CD8-positive, alpha-beta memory T cell (primary cell): ENCODE measurements at places on chromosomes 16 and 17. TPM values are rescaled to one million over a fixed set of nuclear protein-coding genes. Genes with fewer than 3 reads are reported as not detected.
A peak's percentile ranks its signal among the peaks of the same experiment; 100 is the strongest.

KRTAP3-2 gene
- not detected for total RNA-seq

GRCh38 chr17:38967290-38967738 is at the start of gene FBXO47:
Gene FBXO47, minus strand, starts transcription at chr17:38967403. Its CDS starts 4,378 bp downstream, at chr17:38963025.
- no peak within 1 kb of the TSS for H3K4me3 ChIP-seq
- no peaks in the 10 kb centered on the region for H3K36me3 ChIP-seq
- no peak within 1 kb of the TSS for H3K27ac ChIP-seq
- no peaks in the 10 kb centered on the region for H3K27me3 ChIP-seq
- peak; percentile 69 for DNase-seq
- peaks cover 6% of the 10 kb centered on the region for H3K4me1 ChIP-seq

- H3K27me3 ChIP-seq = no peaks in the 10 kb centered on the region
- H3K27ac ChIP-seq = no peak overlapping the region
- no peaks in the 10 kb centered on the region for H3K4me1 ChIP-seq
- H3K4me3 ChIP-seq = no peak overlapping the region
- no peak for DNase-seq
Observed at GRCh38 chr17:63458478-63458877, 12.4 kb upstream of the CYB561 start.

DNA sequence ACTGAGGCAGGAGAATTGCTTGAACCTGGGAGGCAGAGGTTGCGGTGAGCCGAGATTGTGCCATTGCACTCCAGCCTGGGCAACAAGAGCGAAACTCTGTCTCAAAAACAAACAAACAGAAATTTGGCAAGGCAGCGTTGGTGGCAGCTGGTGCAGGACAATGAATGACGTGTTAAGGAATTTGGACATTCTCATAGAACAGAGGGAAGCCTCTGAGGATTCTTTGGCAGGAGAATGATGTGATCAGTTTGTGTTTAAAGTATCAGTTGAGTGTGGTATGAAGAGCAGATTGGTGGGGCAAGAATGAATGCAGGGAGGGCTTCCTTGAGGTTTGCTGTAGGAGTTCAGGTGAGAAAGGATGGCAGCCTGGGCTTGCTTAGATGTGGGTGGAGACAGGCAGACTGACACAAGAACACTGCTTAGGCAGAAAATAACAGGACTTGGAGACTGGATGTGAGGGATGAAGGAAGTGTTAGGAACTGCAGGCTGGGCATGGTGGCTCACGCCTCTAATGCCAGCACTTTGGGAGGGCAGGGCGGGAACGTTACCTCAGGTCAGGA is 4.8 kb downstream of the CYB5D2 start:
- no peak for DNase-seq
- H3K27ac ChIP-seq = no peak overlapping the region
- no peaks in the 10 kb centered on the region for H3K36me3 ChIP-seq
- H3K27me3 ChIP-seq = no peaks in the 10 kb centered on the region
- peaks cover 10% of the 10 kb centered on the region for H3K4me1 ChIP-seq
- no peak overlapping the region for H3K4me3 ChIP-seq

DNA sequence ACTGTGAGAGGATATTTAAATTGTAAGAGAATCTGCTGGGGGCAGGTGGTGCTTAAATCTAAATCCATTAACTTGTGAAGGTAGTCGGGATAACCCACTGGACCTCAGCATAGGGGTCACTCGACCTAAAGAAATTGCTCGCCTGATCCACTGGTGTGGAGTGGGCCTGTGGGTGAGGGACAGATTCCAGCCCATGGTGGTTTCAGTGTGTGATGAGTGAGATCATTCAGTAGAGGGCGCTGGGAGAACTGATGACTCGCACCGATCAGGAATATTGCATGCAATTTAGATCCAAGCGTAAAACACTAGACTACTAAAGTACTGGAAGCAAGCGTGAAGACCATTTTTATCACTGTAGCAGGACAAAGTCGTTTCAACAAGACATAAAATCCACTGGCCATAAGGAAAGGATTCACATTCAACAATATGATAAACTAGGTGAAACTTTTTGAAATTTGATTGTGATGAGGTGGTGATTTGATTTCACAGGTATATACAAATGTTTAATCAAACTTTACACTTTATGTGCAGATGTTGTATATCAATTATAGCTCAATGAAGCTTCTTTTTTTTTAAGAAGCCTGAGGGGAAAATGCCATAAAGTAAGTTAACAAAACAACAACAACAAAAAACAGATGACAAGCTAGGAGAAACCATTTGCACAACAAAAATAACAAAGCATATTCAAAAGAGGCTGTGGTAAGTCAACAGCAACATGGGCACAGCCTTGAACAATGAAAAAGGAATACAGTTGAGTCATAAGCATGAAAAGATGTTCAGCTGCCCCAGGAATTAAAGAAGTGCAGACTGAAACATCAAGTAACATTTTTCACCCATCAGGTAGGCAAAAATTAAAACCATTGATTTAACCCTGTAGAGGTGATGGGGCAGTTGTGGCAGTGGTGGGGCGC is 7.5 kb upstream of the TMEM170A start:
- no peaks in the 10 kb centered on the region for H3K36me3 ChIP-seq
- H3K4me3 ChIP-seq = no peak overlapping the region
- DNase-seq = peak; percentile 67
- H3K27me3 ChIP-seq = no peaks in the 10 kb centered on the region
- no peaks in the 10 kb centered on the region for H3K4me1 ChIP-seq

GRCh38 chr17:1894753-1895339 is 65.0 kb downstream of the RPA1 start:
- peaks cover 63% of the 10 kb centered on the region for H3K36me3 ChIP-seq
- no peak overlapping the region for H3K4me3 ChIP-seq
- DNase-seq = no peak

MEFV gene
- total RNA-seq = not detected

DNA sequence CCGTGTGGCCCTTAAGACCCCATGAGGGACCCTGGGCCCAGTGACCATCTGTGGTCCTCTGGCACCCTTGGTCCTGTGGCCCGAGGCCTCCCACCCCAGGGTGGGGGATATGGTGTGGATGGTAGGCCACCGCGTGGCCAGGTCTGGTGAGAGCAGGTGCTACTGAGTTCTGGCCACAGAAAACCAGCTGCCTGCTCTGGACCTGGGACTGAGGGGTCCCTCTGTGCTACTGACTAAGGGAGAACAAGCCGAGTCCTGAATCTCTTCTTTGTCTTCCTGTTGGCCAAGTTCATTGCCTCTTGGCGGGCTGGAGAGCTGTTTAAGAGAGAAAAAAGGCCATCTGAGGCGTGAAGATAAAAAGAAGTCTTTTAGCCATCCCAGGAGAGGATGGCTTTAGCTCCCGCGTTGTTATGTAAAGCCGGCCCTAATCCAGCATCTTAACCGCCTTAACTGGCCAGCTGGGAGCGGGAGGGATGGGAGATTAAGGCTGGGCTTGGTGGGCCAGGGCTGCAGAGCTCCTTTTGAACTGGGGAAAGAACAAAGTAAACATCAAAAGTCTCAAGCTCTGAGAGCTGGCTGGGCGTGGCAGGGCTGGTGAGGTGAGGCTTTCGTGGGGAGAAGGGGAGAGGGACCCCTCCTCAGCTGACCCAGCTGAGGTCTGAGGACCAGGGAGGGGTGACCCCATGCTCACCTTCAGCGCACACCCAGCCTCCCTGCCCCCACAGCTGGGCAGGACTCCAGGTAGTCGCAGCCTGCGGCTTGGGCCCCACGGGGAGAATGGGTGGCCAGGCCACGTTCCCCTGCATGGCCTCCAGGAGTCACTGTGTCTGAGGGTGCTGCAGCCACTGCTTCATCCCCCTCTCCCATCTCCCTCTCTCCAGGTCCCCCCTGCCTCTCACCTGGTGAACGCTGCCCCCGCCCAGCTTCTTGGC is 62.4 kb downstream of the NKD1 start:
- no peaks in the 10 kb centered on the region for H3K36me3 ChIP-seq
- H3K4me3 ChIP-seq = no peak overlapping the region
- H3K4me1 ChIP-seq = no peaks in the 10 kb centered on the region
- no peak for DNase-seq
- H3K27ac ChIP-seq = no peak overlapping the region

DNA sequence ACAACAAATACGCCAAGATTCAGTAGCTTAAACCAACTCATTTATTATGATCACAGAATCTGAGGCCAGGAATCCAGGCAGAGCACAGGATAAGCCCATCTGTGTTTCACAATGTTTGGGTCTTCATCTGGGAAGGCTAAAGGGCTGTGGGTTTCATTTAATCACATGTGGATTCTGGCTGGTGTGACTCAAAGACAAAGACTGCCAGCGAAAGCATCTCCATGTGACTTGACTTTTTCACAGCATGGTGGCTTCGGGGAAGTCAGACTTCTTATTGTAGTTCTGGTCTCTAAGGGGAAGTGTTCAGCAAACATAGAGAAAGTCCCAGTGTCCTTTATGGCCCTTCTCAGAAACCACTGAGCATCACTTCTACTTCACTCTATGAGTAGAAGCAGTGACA is 1014.4 kb upstream of the GOT2 start:
- no peaks in the 10 kb centered on the region for H3K4me1 ChIP-seq
- H3K27ac ChIP-seq = no peak overlapping the region
- H3K4me3 ChIP-seq = no peak overlapping the region
- no peaks in the 10 kb centered on the region for H3K27me3 ChIP-seq
- H3K36me3 ChIP-seq = no peaks in the 10 kb centered on the region
- DNase-seq = no peak

CDRT4 gene
- total RNA-seq = 2.7 TPM

DNA sequence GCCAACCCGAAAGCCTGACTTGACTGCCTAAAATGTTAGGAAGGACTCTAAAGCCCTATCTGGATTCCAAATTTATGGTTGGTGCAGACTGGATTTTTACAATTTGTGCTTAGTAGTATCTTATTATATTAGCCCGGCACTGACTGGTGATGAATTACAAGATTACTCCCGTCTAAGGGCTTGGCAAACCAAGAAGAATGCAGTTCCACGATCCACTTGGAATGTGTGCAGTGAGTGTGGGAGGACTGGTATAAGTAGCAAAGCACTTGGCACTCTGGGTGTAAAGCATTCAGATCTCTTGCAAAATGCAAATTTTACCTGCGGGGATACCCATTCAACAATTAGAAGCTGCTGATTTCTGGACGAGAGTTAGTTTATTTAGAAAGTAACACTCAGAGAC is 539.4 kb downstream of the MAF start:
- no peak for DNase-seq
- H3K27ac ChIP-seq = no peak overlapping the region
- H3K4me1 ChIP-seq = no peaks in the 10 kb centered on the region
- H3K27me3 ChIP-seq = no peaks in the 10 kb centered on the region

DNA sequence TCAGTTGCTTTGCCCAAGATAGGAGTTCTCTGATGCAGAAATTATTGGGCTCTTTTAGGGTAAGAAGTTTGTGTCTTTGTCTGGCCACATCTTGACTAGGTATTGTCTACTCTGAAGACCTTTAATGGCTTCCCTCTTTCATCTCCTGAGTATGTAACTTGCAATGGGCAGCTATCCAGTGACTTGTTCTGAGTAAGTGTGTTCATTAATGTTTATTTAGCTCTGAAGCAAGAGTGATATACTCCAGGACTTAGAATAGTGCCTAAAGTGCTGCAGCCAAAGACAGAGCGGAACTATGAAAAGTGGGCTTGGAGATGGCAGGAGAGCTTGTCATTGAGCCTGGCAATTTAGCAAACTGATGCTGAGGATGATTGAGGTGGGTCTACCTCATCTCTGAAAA is 8.8 kb upstream of the TANGO6 start:
- no peak overlapping the region for H3K27ac ChIP-seq
- DNase-seq = no peak
- H3K36me3 ChIP-seq = no peaks in the 10 kb centered on the region
- no peak overlapping the region for H3K4me3 ChIP-seq

DNA sequence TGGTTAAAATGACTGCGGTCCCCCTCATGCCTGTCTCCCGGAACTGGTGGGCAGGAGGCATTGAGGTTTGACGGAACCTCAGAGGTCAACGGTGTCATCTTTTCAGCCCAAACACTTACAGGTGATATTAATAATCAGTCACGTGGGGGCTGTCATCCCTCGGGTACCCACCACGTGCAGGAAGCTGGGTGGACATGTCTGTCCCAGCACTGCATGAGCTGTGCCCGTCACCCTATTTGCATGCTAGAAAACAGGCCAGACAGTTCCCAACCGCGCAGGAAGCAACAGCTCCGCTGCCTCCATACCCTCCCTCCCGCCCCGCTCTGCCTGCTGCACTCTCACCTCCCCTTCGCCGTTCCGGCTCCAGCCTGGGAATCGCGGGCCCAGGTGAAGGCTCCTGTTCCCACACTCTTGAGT is 1.4 kb downstream of the SYNGR3 start:
- H3K4me3 ChIP-seq = peak overlapping the region; percentile 64
- no peaks in the 10 kb centered on the region for H3K36me3 ChIP-seq
- H3K4me1 ChIP-seq = peaks cover 16% of the 10 kb centered on the region

GRCh38 chr17:68382582-68383085 is 74.7 kb downstream of the WIPI1 start:
- no peak overlapping the region for H3K27ac ChIP-seq
- DNase-seq = no peak
- H3K27me3 ChIP-seq = no peaks in the 10 kb centered on the region
- H3K4me1 ChIP-seq = peaks cover 22% of the 10 kb centered on the region
- no peak overlapping the region for H3K4me3 ChIP-seq

SCGB1C2 gene
- total RNA-seq = not detected

GFER gene
- 41.7 TPM for total RNA-seq

C1QL1 gene
- not detected for total RNA-seq

ZMYND15 gene
- total RNA-seq = 0.09 TPM

KRTAP3-1 gene
- total RNA-seq = not detected

OR3A2 gene
- 5.9 TPM for total RNA-seq

DNA sequence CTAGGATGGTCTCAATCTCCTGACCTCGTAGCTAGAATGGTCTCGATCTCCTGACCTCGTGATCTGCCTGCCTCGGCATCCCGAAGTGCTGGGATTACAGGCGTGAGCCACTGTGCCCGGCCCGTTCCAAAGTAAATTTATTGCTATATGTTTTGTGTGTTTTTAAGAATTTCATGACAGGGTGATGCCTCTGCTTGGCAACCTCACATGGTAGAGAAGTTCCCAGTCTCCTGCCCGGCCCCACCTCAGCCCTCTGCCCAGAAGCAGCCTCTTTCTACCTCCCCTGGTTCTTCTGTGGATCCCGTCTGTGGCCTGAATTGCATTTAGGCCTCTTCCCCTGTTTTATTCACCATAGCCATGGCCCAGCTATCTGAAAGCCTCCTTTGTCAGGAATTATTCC is 55.0 kb downstream of the B9D1 start:
- peaks cover 4% of the 10 kb centered on the region for H3K27me3 ChIP-seq
- no peak overlapping the region for H3K27ac ChIP-seq
- no peaks in the 10 kb centered on the region for H3K36me3 ChIP-seq
- peaks cover 22% of the 10 kb centered on the region for H3K4me1 ChIP-seq

KLHL10 gene
- not detected for total RNA-seq

GRCh38 chr16:11205754-11206581 is 50.0 kb downstream of the SOCS1 start:
- no peak overlapping the region for H3K27ac ChIP-seq
- no peaks in the 10 kb centered on the region for H3K36me3 ChIP-seq
- no peak for DNase-seq
- no peaks in the 10 kb centered on the region for H3K27me3 ChIP-seq

- peak overlapping the region; percentile 69 for H3K27ac ChIP-seq
- H3K27me3 ChIP-seq = no peaks in the 10 kb centered on the region
- no peak overlapping the region for H3K4me3 ChIP-seq
- DNase-seq = peak; percentile 62
- H3K36me3 ChIP-seq = no peaks in the 10 kb centered on the region
- peaks cover 56% of the 10 kb centered on the region for H3K4me1 ChIP-seq
Observed at GRCh38 chr16:81526935-81527334, 82.3 kb downstream of the CMIP start.

ABCC3 gene
- total RNA-seq = 0.69 TPM

SPATA32 gene
- 0.15 TPM for total RNA-seq

- H3K36me3 ChIP-seq = no peaks in the 10 kb centered on the region
- H3K27ac ChIP-seq = no peak overlapping the region
- H3K4me1 ChIP-seq = no peaks in the 10 kb centered on the region
- DNase-seq = no peak
- H3K4me3 ChIP-seq = no peak overlapping the region
- no peaks in the 10 kb centered on the region for H3K27me3 ChIP-seq
Observed at GRCh38 chr16:79612207-79612606, 11.7 kb upstream of the MAF start.

TMEM235 gene
- not detected for total RNA-seq

- H3K27me3 ChIP-seq = no peaks in the 10 kb centered on the region
Observed at GRCh38 chr16:75298267-75298666, 46.8 kb upstream of the BCAR1 start.
